ENCODE measurements at places on chromosomes 11 and 22.

GRCh38 chr11:131884461-131885073, 514.2 kb downstream of the NTM start:
- no peak for DNase-seq

GRCh38 chr11:120880498-120881175, 143.3 kb upstream of the TBCEL start:
- no peak for DNase-seq

DNA sequence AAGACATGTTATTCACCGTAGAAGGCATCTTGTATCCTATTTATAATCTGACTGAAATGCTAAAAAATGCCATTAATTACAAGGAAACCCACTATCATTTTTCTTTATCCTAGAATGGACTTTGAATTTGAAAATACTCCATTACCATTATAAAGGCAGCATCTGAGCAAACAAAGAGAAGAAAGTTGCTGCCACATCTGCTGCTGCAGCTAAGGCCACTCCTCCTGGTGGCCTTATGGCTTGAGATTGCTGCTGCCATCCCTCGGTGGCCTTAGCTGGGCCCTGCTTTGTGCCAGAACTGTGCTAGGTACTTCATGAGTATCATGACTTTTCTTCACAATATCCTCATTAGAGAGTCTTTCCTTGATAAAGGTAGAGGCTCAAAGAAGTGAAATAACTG, 1210.1 kb upstream of the TENM4 start:
- DNase-seq: no peak

GRCh38 chr22:22086501-22087158, 104.0 kb upstream of the TOP3B start:
- DNase-seq: no peak

DNA sequence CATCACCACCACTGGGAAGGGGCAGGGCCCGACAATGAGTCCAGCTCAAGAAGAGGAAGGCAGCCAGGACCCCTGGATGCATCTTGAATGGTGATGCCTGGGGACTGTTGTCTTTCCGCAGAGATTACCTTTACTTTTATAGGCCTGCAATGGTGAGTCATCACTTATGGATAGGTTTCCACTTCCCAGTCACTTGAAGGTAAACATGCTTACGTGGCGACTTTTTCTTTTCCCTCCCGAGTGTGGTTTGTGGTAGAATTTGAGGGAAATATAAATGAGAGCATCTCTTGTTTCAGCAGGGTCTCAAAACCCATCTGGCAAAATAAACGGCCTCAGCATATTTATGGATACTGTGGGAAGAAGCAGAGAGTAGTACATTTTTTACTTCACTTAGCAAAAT, at the start of gene MMP13:
MMP13 (minus strand) TSS at position 109 of the 400 bp plus-strand sequence; CDS start at position 82, 27 bp downstream.
- no peak for DNase-seq

DNA sequence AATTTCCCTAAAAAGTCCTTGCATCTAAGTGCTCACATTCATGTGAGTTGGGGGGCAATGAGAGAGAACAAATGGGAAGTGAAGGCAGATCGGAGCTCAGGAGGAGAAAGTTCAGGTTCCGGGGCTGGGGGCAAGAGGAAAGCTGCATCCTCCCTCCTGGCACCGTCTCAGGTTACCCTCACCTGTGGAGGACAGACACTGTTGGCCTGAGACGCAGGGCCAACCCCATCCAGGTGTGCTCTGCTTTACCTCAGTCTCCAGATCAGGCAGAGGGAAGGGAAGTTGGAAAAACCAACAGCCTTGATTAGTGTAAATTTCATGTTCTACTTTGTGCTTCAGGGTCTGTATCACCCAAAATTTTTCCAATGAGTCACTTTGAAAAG, 146.9 kb downstream of the TRIM29 start:
- DNase-seq: no peak

- DNase-seq: no peak
Observed at GRCh38 chr11:8097062-8097461, 16.1 kb downstream of the TUB start.

DNA sequence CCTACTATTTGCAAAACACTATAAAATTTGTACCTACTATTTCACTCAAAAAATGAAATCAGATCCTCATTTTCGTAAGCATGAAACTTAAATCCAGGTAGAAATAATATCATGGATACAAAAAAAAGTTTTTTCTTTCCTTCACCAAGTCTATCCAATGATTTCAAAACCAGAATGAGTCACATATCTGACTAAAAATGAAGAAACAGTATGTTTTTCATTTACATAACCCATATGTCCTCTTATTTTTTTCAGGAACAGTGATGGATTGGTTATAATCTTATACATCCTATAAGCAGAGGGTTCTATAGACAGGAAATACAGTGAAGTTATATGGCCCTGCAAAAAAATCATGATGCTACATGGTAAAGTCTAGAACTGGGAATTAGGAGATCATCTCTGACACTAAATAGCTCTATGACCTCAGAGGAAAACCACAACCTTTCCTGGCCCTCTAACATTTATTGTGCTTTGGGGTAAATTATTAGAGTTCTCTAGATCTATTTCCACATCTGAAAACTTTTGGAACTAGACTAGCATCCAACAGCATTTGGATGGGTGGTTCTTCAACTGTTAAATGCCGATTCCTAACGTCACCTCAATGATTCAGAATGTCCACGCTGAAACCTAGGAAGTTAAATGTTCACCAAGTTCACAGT, 10.9 kb downstream of the MTMR2 start:
- DNase-seq: no peak

GRCh38 chr11:71242391-71242790, 10.0 kb downstream of the SHANK2 start:
- no peak for DNase-seq
